ENCODE measurements at places on chromosomes 4 and X. TPM values are rescaled to one million over a fixed set of nuclear protein-coding genes. Genes with fewer than 3 reads are reported as not detected.

The STATH gene
- total RNA-seq: 1.6 TPM

The TMPRSS11D gene
- total RNA-seq: not detected

The NKX3-2 gene
- 1.7 TPM for total RNA-seq

The GAGE1 gene
- 67.5 TPM for total RNA-seq

The TMSB15B gene
- 5.3 TPM for total RNA-seq

The GABRA4 gene
- total RNA-seq: not detected

The NPNT gene
- total RNA-seq: not detected
